Thoracic aorta (tissue), 2 donors: ENCODE measurements at places on chromosomes 3 and 15. TPM values are rescaled to one million over a fixed set of nuclear protein-coding genes. Genes with fewer than 3 reads are reported as not detected.

DNA sequence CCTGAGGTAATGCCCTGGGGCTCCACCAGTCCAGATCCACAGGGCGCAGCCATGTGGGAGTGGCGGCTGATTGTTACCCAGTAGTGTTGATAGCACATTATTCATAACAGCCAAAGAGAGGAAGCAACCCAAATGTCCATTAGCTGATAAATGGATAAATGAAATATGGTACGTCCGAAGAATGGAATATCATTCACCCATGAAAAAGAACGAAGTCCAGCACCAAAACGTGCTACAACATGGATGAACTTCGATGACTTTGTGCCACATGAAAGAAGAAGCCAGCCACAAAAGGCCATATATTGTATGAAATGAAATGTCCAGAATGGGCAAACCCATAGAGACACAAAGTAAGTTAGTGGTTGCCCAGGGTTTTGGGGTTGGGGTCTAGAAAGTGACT is 6.4 kb downstream of the SMAD6 start:
- no peak for DNase-seq

GRCh38 chr15:78944202-78944625 is 632 bp downstream of the CTSH start:
- no peak for DNase-seq

- no peak for DNase-seq
These were observed 108.8 kb downstream of the DLG1 start for GRCh38 chr3:197189623-197190022.

Gene RETNLB
- not detected for total RNA-seq

- DNase-seq: no peak
These were observed 39.1 kb downstream of the SLC9A9 start for GRCh38 chr3:143809121-143809621.

Gene PROK2
- total RNA-seq: not detected

Gene CIB1
- 35.6 TPM for total RNA-seq

Gene ACTRT3
- 2.7 TPM for total RNA-seq

- DNase-seq: no peak
These were observed 71.2 kb upstream of the TMEM158 start for GRCh38 chr3:45297331-45297730.

DNA sequence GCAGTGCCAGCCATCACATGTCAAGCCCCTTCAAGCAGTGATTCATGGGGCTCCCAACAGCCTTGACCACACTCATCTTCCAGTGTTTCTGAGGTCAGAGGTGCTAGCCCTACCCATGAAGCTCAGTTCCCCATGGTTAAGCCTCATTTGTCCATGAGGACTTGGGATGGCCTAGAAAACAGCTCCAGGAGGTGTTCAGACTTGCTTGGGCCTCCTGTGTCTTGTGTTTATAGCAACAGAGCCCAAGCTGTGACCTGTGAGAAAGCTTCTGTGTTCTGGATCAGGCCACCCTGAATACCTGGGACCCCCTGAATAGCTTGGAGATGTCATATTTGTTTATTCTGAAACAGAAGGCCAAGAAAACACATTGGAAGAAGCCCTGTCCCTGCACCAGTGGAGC is 36.7 kb downstream of the LARP6 start:
- no peak for DNase-seq

DNA sequence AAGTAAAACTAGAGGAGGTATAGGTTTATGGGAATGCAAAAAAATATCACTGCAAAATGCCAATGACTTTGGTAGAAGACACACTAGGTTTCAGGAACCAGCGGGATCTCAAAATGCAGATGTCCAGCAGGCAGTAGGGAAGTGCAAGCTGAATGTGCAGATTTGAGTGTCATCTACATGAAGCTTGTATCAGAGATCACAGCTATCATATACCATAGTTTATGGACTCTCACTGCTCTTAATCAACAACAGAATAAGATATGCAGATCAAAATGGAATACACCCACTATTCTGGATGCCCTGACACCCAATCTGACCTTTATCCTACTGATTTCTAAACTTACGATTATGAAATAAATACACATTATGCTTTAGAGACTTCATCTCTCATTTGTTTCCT is 27.7 kb downstream of the TMCC1 start:
- no peak for DNase-seq

- no peak for DNase-seq
These were observed 64.2 kb downstream of the CYFIP1 start for GRCh38 chr15:22915866-22916515.

- no peak for DNase-seq
These were observed 12.9 kb downstream of the SNAPC5 start for GRCh38 chr15:66484539-66485112.
